ENCODE measurements at places on chromosomes 6 and 20. TPM values are rescaled to one million over a fixed set of nuclear protein-coding genes. Genes with fewer than 3 reads are reported as not detected.

DNA sequence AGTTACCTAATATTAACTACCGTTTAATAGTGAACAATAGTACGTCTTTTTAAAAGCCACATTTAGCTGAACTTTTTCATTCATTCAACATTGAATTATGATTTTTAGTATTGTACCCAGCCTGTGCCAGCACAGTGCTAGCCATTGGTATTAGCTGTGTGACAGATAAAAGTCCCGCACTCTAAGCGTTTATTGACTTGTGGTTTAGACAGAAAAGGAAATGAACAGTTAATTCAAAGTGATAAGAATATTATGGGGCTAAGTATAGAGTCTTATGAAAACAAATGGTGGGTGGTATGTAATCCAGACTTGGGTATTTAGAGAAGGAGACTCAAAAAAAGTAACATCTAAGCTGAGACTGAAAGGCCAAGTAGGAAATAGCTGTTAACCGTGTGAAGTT is 202.3 kb downstream of the RPS12 start:
- H3K36me3 ChIP-seq = no peaks in the 10 kb centered on the region
- no peak overlapping the region for H3K4me3 ChIP-seq
- H3K27ac ChIP-seq = no peak overlapping the region
- no peaks in the 10 kb centered on the region for H3K4me1 ChIP-seq
- DNase-seq = no peak
- H3K27me3 ChIP-seq = no peaks in the 10 kb centered on the region

- no peak for DNase-seq
- H3K4me1 ChIP-seq = peaks cover 67% of the 10 kb centered on the region
- peak overlapping the region; percentile 99 for H3K4me3 ChIP-seq
- H3K36me3 ChIP-seq = peaks cover 17% of the 10 kb centered on the region
Observed at GRCh38 chr20:32205110-32205842, 2.3 kb downstream of the PLAGL2 start.

DNA sequence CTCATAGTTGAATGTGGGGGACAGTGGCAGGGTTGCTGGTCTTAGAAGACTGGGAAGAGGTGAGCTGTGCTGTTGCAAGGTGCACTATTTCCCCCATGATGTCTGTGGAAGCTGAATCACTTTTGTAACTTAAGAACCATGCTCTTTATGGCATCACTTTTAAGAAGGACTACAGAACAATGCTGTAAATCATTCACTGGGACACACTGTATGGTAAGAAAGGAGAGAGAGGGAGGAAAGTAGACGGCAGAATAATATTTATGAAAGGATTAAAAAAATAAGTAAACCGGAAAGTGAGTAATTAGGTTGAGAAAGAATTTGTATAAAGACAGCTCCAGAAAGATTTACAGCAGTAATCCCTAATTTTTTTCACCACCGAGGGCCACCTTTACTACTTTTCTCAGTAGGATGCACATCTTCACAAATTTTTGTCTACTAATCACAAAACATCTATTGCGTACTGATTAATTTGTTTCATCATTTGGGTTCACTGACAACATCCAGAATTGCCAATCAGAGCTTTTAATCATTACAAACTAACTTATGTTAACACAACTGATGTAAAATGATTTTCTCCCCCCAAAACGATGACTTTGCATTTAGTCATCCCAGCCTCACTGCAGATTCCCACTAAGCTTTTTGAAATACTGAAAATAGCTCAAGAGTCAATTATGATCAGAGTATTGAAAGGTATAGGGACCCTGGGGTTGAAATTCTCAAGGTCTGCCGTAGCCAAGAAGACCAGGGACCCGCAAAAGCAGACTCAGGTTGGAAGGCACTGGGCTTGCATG is 560.7 kb upstream of the NOX3 start:
- DNase-seq = no peak
- no peaks in the 10 kb centered on the region for H3K36me3 ChIP-seq
- H3K4me3 ChIP-seq = no peak overlapping the region
- H3K27ac ChIP-seq = no peak overlapping the region
- peaks cover 3% of the 10 kb centered on the region for H3K4me1 ChIP-seq

GRCh38 chr6:11613336-11613735 is 75.8 kb downstream of the TMEM170B start:
- no peak for DNase-seq
- H3K4me1 ChIP-seq = peaks cover 20% of the 10 kb centered on the region
- no peaks in the 10 kb centered on the region for H3K36me3 ChIP-seq
- H3K27me3 ChIP-seq = no peaks in the 10 kb centered on the region

- no peak for DNase-seq
- peaks cover 23% of the 10 kb centered on the region for H3K36me3 ChIP-seq
- H3K27ac ChIP-seq = peak overlapping the region; percentile 84
- H3K4me3 ChIP-seq = peak overlapping the region; percentile 96
- no peaks in the 10 kb centered on the region for H3K27me3 ChIP-seq
- H3K4me1 ChIP-seq = peaks cover 16% of the 10 kb centered on the region
Observed at GRCh38 chr20:38748861-38749149, 545 bp downstream of the ACTR5 start.

GRCh38 chr6:105786890-105787655 is 299.1 kb upstream of the PRDM1 start:
- no peak for DNase-seq
- H3K4me1 ChIP-seq = no peaks in the 10 kb centered on the region
- H3K27ac ChIP-seq = no peak overlapping the region
- no peaks in the 10 kb centered on the region for H3K36me3 ChIP-seq
- H3K4me3 ChIP-seq = no peak overlapping the region

- DNase-seq = no peak
- peaks cover 20% of the 10 kb centered on the region for H3K36me3 ChIP-seq
- H3K4me1 ChIP-seq = no peaks in the 10 kb centered on the region
- H3K4me3 ChIP-seq = no peak overlapping the region
- H3K27me3 ChIP-seq = no peaks in the 10 kb centered on the region
- H3K27ac ChIP-seq = no peak overlapping the region
Observed at GRCh38 chr6:107866606-107867301, 42.6 kb upstream of the SCML4 start.

- no peaks in the 10 kb centered on the region for H3K27me3 ChIP-seq
- H3K36me3 ChIP-seq = no peaks in the 10 kb centered on the region
- no peak overlapping the region for H3K27ac ChIP-seq
Observed at GRCh38 chr6:146785001-146785585, 186.3 kb downstream of the ADGB start.

- no peaks in the 10 kb centered on the region for H3K27me3 ChIP-seq
- H3K4me1 ChIP-seq = peaks cover 45% of the 10 kb centered on the region
- no peaks in the 10 kb centered on the region for H3K36me3 ChIP-seq
- peak overlapping the region; percentile 72 for H3K27ac ChIP-seq
Observed at GRCh38 chr20:10504608-10504993, 69.5 kb downstream of the SLX4IP start.

DNA sequence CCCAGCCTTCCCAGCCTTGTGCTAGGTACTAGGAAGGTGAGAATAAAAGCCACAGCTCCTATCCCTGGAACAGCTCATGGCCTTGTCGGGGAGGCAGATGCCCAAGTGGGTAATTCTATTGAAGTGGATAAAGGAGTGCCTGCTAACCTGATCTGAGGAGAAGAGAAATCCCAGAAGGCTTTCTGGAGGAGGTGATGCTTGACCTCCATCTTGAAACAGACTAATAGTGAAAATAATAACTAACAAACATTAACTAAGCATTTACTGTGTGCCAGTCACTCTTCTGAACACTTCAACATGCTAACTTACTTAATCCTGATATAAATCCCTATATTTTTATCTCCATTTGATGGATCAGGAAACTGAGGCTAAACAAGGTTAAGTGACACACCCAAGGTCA is 493.2 kb upstream of the CHD6 start:
- H3K4me1 ChIP-seq = no peaks in the 10 kb centered on the region
- H3K27me3 ChIP-seq = no peaks in the 10 kb centered on the region
- no peak overlapping the region for H3K27ac ChIP-seq
- no peaks in the 10 kb centered on the region for H3K36me3 ChIP-seq
- no peak overlapping the region for H3K4me3 ChIP-seq

GRCh38 chr6:34970957-34971356 is 81.9 kb downstream of the ANKS1A start:
- peaks cover 6% of the 10 kb centered on the region for H3K4me1 ChIP-seq
- no peak for DNase-seq
- no peaks in the 10 kb centered on the region for H3K27me3 ChIP-seq
- H3K4me3 ChIP-seq = no peak overlapping the region

FAXC gene
- total RNA-seq = 5.4 TPM

OR2H1 gene
- total RNA-seq = not detected

SLC4A11 gene
- 2.7 TPM for total RNA-seq

DPPA5 gene
- total RNA-seq = not detected

EYA2 gene
- 1.8 TPM for total RNA-seq

CASS4 gene
- 40.2 TPM for total RNA-seq

PROKR2 gene
- total RNA-seq = not detected

All from upper lobe of right lung (tissue), 1 donor.